ENCODE measurements at places on chromosomes 7 and 10. TPM values are rescaled to one million over a fixed set of nuclear protein-coding genes. Genes with fewer than 3 reads are reported as not detected.

The NPTX2 gene
- total RNA-seq: 29.9 TPM

GRCh38 chr7:36159618-36160017, 6.6 kb downstream of the EEPD1 start:
- no peak for DNase-seq

DNA sequence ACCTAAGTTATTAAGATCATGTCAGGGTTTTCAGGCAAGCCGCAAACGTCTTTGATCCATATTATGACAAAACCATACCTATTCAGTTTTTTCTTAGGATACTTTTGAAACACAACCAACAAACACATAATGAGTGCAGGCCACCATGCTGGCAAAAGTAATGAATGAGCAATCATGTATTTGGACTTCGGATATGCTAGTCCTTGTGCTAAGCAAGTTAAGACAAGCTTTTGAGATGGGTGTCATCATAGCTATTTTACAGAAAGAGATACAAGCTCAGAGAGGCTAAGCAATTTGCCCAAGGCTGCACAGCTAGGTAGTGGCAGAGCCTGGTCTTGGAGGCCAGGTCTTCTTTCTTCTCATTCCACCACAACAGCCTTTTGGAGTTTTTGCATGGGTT, 12.5 kb upstream of the KCNK18 start:
- DNase-seq: no peak

DNA sequence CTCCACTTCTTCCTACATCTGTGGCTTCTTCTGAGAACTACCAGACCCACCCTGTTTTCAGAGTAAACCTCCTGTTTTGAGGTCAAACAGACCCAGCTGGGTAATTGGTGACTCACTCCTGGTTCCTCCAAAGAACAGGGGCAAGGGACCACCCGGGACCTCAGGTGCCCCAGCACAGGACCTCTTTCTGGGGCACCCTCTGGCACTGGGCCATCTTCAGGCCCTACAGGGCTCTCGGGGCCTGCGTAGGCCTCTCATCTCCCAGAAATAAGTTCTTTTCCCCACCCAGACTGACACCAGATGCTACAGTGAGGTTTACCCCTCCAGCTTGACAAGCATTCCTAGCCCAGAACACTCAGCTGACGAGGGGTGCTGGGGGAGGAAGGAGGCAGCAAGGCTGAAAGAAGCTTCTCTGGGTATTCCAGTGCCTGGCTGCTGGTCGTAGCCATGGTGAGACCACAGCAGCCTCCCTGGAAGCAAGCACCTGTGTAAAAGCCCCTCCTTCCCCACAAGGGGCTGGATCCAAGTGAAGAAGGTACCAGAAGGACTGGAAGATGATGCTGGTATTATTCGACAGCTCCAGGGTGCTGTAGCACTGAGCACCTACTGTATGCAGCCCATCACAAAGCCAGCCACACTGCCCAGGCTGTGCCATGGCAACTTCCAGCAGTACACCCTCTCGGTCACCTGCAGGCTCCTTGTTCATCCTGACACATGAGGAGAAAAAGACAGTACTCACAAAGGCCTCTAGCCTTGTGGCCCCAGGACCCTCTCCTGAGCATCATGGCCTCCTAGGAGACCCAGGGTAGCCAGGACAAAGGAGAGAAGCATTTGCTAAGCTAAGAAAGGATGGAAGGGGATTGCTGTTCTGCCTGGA, 47.4 kb downstream of the ALOX5 start:
- DNase-seq: no peak

GRCh38 chr10:114431414-114432135, 27.3 kb upstream of the AFAP1L2 start:
- DNase-seq: no peak
